Activated CD8-positive, alpha-beta memory T cell treated with anti-CD3 and anti-CD28 coated beads for 1 hour (primary cell): ENCODE measurements at places on chromosomes 4 and X.

GRCh38 chrX:136768469-136769084 lies 12.2 kb downstream of the ARHGEF6 start:
- no peak for DNase-seq

GRCh38 chrX:24876530-24877287 lies 139.1 kb downstream of the ARX start:
- DNase-seq: no peak

DNA sequence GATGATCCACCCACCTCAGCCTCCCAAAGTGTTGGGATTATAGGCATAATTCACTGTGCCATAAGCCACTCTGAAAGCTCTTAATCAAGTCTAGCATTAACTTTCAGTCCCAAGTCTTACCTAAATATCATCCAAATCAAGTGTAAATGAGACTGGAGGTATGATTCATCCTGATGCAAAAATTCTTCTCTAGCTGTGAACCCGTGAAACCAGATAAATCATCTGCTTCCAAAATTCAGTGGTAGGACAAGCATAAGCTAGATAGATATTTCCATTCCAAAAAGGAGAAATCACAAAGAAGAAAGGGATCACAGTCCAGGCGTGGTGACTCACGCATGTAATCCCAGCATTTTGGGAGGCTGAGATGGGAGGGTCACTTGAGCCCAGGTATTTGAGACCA lies 8.8 kb upstream of the TBC1D25 start:
- DNase-seq: no peak

DNA sequence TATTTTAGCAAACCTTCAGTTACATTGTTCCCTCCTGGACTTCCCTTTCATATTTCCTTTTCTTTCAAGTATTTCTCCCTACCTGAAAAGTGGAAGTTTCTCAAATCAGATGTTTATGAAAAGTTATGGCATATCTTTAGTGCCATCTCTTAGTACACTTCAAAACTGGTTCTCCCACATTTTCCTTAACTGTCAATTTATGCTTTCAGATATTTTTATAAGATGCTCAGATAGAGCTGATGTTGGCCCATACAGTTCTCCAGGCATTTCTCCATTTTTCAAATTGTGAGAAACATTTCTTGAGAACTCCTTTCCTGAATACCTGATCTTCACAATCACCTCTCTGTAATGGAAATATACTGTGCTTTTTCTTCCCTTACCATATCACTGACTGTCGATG lies 32.5 kb upstream of the AP1AR start:
- no peak for DNase-seq

- DNase-seq: no peak
Observed at GRCh38 chr4:168724243-168724642, 227.4 kb downstream of the PALLD start.
